Stimulated activated naive CD4-positive, alpha-beta T cell treated with Interleukin-2 at 50 U/mL for 16 hours (primary cell): ENCODE measurements at places on chromosomes 11 and 22.
A peak's percentile ranks its signal among the peaks of the same experiment; 100 is the strongest.

DNA sequence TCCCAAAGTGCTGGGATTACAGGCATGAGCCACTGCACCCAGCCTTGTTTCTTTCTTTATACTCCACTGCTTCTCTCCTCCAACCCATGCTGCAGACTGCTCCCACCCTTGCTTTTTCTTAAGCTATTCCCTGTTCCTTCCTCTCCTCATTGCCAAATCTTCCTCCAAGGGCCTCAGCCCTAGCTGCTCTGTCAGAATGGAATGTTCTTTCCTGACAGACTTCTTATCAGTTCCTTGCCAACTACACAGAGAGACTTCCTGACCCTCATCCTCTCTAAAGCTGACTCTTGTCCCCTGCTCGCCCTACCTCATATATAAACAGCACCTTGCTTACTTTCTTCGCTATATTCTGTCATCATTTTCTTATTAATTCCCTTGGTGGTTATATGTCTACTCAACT lies 16.9 kb upstream of the PIK3C2A start:
- no peak for DNase-seq

- DNase-seq: no peak
Observed at GRCh38 chr11:93905384-93905783, 55.0 kb upstream of the VSTM5 start.

DNA sequence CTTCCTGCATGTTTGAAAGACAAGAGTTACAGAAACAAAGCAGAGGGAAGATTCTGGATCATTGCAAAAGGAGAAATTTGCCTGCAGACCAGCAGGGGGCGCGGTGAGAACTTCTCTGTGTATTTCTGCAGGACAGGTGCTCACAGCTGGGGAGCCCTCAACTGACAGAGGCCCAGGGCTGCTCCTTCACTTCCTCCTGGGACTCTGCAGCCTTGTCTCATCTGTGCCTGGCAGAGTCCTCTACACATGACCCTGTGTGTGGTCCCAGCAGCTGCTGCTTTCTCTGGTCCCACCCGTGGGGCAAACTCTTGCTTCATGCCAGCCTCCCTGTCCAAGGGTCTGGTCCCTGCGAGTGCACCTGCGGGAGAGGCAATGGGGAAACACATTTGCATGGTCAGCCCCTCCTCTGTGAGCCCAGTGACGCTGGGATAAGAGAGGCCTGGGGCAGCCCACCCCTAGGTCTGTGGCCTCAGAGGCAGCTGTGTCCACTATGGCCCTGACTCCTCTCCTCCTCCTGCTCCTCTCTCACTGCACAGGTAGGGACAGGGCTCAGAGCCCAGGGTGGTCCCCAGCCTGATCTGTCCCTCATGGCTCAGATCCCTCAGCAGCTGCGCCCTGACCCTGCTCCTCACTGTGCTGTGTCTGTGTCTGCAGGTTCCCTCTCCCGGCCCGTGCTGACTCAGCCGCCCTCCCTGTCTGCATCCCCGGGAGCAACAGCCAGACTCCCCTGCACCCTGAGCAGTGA lies 43.2 kb upstream of the VPREB1 start:
- peak; percentile 48 for DNase-seq

GRCh38 chr11:16912692-16913111 lies 101.5 kb downstream of the PLEKHA7 start:
- DNase-seq: no peak

- no peak for DNase-seq
Observed at GRCh38 chr11:8223513-8223900, 40.2 kb downstream of the LMO1 start.

DNA sequence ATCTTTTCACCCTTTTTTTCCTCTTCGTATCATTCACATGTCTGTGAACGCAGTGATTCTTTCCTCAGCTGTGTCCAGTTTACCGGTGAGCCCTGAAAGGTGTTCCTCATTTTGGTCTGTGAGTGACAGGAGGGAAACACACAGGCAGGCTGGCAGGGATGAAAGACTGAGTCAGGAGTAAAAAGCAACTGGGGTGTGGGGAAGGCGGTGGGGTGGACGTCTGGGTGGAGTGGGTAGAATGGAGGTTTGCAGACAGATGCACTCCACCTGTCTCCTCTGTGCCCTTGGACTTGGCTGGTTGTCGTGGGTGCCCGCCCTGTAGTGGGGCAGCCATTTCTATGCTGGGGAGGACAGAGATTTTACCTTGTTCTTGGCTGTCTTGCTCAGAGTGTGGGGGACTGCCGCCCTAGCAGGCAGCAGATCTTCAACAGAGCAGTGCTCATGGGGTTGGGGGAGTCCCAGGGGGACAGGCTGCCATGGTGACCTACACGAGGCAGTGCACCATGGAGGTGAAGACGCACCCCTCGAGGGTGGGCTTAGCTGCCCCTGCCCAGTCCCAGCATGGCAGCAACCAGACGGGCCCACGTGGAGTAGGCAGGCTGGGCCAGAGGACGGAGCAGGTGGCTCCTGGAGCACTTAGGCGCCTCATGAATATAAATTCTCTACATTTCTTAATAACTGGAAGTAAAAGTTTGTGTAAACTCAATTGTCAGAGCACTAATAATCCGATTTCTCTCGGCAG lies 603.7 kb downstream of the TBC1D22A start:
- DNase-seq: no peak

- DNase-seq: no peak
Observed at GRCh38 chr11:34824425-34824824, 91.8 kb downstream of the APIP start.

DNA sequence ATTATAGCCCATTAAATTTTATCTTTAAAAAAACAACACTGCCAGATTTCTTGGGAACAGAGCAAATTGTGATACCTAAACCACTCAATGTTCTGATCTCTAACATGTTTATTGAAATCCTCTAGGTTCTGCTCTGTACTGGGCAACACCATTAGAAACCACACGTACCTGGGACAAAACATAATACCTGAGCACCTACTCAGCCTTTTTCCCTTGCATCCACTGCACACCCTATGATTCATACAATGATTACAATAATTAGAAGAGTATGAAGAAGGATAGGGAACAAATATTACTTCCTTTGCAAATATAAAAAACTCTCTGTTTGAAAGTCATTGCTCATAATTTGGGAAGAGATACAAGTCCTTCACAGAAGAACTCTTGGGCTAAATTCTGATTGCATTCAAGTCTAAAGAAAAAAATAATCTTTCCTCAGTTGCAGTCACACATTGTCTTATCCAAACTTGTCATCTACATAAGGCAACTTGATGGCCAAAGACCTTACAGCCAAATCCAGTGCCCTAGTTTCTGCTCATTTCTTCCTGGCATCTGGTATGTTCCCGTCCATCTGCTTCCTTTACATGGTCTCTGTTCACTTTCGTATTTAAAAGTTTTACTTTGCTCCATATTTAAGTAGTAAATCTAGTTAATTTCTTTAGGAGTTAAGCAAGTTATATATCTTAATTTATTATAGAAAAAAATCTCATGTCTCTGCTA lies 407.4 kb downstream of the LRRC4C start:
- no peak for DNase-seq

DNA sequence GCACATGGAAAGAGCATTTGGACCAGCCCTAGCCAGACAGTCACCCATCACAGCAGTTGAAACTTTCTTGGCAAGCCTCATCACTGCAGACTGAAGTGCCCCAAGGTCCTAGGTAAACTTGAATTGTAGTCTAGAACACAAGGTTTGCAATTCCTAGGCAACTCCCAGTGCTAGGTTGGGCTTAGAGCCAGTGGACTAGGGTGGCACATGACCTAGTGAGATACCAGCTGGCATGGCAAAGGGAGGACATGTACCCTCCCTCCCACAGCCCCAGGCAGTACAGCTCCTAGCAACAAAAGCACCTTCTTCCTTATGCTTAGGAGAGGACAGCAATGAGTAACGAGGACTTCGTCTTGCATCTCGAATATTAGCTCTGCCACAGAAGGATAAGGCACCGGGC lies 889.5 kb downstream of the JRKL start:
- no peak for DNase-seq

- DNase-seq: no peak
Observed at GRCh38 chr11:36311926-36312595, 16.0 kb downstream of the PRR5L start.

GRCh38 chr11:32184723-32185376 lies 94.0 kb downstream of the RCN1 start:
- DNase-seq: no peak
